Stimulated activated CD8-positive, alpha-beta memory T cell treated with anti-CD3 and anti-CD28 coated beads, Interleukin-4, amount 100 ng/mL, for 4 hours (primary cell): ENCODE measurements at places on chromosomes 1 and 21.

DNA sequence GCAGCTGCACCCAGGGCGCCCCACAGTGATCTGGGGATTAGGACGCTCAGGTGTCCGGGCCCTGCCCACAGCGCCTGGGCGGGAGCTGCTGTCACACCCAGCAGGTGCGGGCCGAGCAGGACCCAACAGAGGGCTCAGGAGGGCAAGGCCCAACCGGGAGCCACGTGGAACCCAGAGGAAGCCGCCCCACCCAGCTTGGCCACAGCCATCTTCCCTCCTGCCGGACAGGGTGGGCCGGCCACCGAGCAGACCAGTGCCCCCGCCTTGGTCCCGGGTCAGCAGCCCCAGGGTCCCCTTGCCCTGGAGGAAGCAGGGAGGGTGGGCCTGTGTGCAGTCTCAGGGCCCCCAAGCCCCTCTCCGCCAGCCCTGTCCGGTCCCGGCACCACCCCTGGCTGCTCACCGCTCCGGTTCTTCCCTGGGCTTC lies 6.3 kb upstream of the TTLL10 start:
- no peak for DNase-seq

- no peak for DNase-seq
These were observed 686 bp downstream of the ARF1 start for GRCh38 chr1:228082918-228083870.

- DNase-seq = no peak
These were observed 59.0 kb upstream of the CACYBP start for GRCh38 chr1:174940646-174941175.

DNA sequence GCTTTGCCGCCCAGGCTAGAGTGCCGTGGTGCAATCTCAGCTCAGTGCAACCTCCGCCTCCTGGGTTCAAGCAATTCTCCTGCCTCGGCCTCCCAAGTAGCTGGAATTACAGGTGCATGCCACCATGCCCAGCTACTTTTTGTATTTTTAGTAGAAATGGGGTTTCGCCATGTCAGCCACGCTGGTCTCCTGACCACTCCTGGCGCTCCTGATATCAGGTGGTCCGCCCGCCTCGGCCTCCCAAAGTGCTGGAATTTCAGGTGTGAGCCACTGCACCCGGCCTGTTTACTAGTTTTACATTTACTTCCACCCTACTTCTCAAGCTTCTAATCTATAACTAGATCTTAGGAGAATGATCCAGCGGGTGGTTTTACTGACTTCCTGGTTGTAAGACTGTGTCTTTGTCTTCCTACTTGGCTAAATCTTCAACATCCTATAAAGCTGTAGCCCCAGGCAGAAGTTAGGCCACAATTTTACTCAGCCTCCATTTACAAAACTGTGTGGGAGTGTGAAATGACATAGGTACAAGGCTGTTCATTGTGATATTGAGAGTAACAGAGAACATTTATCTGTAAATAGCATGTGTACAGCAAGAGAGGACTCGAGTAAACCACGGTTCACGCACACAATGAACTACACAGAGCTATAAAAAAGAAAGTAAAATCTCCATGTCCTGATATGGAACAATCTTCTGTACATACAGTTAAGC lies 9.6 kb upstream of the POU2F1 start:
- no peak for DNase-seq

- DNase-seq = no peak
These were observed 25.7 kb upstream of the SPAG17 start for GRCh38 chr1:118210723-118211110.

DNA sequence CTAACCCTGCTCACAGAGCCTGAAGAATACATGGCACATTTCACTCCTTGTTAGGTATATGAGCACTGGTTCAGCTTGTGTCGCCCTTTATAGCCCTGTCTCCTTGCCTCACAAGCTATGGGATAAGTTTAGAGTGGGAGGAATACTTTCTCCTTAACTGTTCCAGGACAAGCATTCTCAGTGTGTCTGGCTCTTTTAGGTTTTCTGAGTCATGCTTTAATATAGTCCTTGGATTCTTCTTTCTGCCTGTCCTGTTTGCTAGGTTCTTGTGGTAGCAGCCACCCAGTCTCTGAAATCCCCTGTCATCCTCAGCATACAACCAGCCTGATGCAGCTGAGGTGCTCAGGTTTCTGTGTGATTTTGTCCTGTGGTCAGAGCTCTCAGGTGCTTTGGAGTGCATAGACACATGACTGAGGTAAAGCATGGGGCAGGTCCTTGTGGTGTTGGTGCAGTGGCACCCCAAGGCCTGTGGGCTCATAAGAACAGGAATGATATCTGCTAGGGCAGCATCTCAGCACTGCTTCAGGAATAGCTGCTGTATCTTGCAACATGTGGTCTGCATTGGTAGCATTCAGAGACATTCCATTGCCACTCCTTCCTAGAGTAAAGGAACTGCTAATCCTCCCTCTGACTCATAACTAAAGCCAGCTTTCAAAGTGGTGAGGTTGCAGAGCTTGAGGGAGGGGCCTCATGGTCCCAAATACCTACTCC lies 14.2 kb upstream of the CASQ2 start:
- no peak for DNase-seq

DNA sequence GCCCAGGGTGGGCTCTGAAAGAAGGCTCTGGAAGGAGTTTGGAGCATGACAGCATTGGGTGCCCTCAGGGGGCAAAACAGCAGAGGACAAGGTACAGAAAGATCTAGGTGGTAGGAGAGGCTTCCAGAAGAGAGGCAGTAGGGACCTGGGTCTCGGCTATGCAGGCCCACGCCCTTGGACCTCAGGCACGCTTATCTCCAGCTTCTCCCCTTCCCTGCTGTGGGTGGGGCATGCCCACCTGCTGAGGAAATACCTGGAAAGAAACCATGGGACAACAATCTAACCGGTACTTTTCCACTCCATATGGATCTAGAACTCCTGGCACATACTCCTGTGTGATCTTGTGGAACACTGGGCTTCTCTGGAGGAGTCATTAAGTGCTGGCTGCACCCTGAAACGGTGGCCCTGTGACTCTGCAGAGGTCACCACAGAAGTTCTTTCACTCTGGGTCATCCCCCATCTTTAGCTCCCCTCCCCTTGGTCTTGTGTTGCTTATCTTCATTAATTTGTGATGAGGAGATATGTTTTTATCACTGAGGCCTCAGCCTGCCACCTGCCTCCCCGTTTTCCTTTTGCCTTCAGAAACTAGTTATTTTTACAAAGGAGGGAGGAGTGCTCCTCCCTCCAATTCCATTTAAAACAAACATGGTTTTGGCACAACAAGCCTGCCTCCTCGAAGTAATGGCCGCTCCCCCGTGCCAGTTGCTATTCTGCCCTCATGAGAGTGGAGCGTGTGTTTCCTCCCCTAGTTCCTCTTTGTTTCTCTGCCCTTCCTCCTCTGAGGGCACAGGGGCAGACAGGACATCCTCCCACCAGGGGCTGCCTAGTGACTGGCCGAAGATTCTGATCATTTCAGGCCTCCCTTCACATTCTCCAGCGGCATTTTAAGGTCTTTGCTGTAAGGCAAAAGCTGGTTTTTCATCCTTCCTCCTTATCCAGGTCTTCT lies 78.0 kb upstream of the ATP5PO start:
- no peak for DNase-seq

DNA sequence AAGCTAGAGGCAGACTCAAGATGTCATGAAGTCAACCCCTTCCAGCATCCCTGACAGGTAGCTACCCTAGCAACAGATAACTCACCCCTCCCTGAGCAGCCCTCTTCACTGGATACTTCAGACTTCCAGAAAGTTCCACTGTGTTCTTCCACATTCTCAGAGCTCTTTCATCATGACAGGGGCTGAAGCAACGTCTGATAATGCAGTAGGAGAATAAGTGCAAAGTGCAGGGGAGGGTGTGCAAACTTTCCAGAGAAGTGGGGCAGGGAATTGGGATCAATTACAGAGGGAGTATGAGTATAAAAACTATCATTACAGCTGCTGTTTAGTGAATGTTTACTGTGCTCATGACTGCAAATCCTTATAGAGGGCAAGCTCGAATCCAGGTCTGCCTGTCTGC lies 26.4 kb upstream of the FOXE3 start:
- no peak for DNase-seq

GRCh38 chr1:174884038-174884437 lies 115.7 kb upstream of the CACYBP start:
- DNase-seq = no peak

DNA sequence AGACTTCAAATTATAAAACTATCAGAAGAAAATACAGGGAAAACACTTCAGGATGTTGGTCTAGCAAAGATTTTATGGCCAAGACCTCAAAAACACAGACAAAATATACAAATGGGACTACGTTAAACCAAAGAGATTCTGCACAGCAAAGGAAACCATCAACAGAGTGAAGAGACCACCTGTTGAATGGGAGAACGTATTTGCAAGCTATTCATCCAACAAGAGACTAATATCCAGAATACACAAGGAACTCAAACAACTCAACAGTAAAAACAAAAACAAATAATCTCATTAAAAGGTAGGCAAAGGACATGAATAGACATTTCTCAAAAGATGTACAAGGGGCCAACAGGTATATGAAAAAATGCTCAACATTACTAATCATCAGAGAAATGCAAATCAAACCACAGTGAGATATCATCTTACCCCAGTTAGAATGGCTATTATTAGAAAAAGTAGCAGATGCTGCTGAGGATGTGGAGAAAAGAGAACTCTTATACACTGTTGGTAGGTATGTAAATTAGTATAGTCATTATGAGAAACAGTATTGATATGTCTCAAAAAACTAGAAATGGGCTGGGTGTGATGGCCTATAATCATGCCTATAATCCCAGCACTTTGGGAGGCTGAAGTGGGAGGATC lies 112.6 kb downstream of the LRIG2 start:
- no peak for DNase-seq
